Kidney tubule cell (primary cell): ENCODE measurements at places on chromosomes 5 and 9.

- no peak for DNase-seq
Observed at GRCh38 chr9:10863476-10863875, 250.7 kb upstream of the PTPRD start.

DNA sequence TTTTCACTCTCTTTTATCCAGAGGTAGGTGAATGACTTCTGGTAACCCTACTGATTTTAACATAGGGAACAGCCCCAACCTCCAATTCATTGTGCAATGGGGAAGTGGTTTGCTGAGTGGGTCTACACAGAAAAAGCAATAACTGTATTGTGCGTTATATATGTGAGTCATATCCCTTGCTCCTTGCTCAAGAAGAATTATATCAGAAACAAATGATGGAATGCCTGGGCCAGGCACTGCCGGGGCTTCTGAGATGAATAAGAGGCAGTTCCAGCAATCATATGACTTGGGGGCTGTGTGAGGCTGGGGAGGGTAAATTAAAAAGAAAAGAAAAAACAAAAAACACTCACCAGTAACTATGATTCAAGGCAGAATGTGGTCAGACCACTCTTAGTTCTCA is 79.2 kb upstream of the ABCA1 start:
- DNase-seq = peak; percentile 81

- no peak for DNase-seq
Observed at GRCh38 chr5:80149161-80149609, 106.7 kb downstream of the SERINC5 start.

DNA sequence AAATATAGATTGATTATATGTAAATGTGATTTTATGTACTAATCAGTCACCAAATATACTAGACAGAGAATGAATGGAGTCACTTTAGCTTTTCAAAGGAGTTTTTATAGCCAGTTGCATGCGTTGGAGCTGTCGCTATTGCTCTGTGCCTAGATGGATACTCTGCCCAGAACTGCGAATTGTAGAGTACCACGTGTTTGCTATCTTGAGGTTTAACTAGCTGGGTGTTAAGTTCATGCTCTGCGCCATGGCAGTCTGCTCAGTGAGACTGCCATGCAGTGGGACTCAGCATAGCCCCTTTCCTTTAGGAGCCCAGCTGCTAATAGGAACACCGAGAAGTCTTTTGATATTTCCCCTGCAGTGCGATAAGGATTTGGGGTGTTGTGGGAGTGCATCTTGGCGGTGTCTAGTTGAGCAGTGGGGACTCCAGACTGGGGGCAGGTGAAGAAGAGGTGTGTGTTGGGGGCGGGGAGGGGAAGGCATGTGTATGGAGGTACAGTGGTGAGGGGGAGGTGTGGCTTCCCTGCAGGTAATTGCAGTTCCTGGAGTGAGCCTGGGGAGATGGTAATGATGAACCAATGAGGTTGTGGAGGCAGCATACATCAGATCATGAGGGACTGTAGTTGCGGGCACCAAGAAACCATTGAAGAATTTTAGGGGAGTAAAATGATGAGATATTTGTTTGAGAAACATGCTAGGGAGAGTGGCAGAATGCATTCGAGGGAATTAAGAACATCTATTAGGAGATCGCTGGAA is 118.9 kb downstream of the TRIO start:
- DNase-seq = no peak

DNA sequence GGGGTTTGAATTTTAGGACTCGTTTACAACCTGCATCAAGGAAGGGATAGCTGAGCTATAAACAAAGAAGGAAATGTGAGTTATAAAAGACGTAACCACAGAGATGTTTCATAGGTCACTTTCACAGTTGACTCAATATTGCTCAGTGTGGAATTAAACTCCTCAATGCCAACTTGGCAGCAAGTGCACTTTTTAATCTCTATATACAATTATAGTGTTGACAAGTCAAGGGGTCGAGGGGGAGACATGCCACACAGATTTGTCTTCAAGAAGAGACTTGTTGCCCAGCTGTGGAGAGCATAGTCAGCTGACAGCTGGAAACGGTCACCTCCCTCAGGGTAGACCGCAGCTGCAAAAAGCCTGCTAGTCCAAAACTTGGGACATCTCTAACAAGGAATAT is 163.4 kb upstream of the DMAC1 start:
- DNase-seq = peak; percentile 30

- DNase-seq = peak; percentile 90
Observed at GRCh38 chr5:33788922-33789566, 102.7 kb downstream of the ADAMTS12 start.

DNA sequence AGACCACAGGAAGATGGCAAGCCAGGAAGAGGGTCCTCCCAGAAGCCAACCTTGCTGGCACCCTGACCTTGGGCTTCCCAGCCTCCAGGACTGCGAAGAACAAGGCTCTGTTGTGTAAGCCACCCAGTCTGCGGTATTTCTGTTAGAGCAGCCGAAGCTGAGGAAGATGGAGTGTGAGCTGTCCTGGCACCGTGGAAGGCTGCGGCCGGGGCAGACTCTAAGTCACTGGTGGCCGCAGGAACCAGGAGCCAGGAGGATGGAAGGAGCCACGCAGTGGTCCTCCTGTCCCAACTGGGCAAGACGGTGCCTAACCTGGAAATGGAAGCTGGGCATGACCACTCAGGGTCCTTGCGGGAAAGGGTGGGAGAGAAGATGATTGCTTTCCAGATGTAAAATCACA is 89.1 kb downstream of the ZNF354C start:
- DNase-seq = no peak

DNA sequence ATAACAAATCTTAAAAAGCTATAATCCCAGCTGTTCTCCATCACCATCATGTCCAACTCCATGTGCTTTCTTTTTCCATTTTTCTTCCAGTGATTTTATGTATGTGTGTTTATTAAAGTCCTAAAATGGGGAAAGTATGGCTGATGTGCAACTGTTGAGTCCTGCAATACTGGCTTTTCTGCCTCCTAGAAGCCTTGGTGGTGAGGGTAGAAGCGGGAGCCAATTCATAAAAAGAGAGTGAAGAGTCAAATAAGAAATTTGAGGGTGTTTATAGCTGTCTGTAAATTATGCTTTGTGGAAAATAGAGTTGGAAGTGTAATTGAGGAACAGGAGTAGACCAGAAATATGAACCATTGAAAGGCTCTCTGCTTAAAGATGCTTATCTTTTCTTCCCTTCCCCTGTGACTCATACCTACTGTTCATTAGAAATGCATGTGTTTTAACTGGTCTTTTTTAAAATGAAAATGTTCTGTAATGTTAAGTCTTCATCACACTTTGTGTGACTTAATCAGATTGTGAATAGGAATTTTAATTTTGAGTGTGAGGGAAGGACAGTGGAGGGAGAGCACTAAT is 80.1 kb downstream of the ZCCHC7 start:
- DNase-seq = peak; percentile 24

- no peak for DNase-seq
Observed at GRCh38 chr5:9456435-9457042, 89.3 kb downstream of the SEMA5A start.

GRCh38 chr9:87770616-87771315 is 44.8 kb downstream of the CTSL start:
- peak; percentile 66 for DNase-seq

DNA sequence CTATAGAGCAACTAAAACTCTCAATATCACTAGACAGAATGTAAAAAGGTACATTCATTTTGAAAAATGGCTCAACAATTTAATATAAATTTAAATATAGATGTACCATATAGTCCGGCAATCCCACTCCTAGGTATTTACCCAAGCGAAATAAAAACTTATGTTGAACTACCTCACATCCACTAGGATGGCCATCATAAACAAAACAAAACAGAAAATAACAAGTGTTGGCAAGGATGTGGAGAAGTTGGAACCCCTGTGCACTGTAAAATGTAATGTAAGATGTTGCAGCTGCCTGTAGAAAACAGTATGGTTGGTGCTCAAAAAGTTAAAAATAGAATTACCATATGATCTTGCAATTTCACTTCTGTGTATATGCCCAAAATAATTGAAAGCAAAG is 36.9 kb upstream of the SELENOP start:
- no peak for DNase-seq

GRCh38 chr5:134845852-134846640 is at the start of gene C5orf24:
Gene C5orf24, plus strand, starts transcription at chr5:134845968. Its CDS starts 8,933 bp downstream, at chr5:134854901.
- peak; percentile 96 for DNase-seq

GRCh38 chr9:133521122-133522072 is 3.4 kb downstream of the MYMK start:
- no peak for DNase-seq

DNA sequence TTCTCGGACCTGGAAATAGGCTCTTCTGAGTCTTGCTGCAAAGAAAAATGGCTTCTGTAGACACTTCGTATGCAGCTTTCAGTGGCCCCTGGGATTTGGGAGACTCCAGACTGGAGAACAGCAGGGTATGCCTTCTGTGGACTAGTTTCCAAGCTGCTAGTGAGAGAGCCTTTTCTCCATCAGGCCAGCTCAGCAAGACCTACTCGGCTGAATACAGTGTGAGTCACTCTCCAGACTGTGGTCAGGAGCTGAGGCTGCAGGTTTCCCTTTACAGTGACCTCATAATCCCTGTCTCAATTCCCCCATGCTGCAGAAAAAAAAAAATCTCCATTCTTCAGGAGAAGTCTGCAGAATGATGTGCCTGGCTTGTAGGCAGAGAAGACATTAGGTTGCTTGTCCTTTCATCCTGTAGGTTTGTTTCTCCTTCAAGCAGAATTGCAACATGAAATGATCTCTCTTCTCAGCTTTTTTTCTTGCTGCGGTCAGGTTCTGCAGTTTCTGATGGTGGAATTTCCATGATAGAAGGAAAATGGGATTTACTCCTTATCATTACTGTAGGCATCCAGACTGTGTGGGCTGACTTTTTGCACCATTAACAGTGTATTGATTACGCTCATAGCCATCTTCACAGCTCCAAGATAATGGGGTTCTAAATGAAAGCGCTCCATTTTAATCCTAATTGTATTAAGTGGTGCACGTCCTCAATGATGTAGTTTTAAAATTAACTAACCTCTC is 78.3 kb upstream of the TNFSF8 start:
- DNase-seq = peak; percentile 87

DNA sequence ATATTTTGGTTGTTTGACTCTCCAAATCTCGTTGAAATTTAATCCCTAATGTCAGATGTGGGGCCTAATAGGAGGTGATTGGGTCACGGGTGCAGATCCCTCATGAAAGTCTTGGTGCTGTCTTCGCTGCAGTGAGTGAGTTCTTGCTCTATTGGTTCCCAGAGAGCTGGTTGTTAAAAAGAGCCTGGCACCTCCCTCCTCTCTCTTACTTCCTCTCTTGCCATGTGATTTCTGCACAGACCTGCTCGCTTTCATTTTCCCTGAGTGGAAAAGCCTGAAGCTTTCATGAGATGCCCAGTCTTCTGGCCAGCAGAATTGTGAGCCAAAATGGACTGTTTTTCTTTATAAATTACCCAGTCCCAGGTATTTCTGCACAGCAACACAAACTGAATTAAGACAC is 221.6 kb downstream of the MAT2B start:
- no peak for DNase-seq

- no peak for DNase-seq
Observed at GRCh38 chr5:118310401-118310800, 677.9 kb downstream of the DTWD2 start.

- DNase-seq = no peak
Observed at GRCh38 chr5:119373449-119373858, 17.6 kb downstream of the TNFAIP8 start.

DNA sequence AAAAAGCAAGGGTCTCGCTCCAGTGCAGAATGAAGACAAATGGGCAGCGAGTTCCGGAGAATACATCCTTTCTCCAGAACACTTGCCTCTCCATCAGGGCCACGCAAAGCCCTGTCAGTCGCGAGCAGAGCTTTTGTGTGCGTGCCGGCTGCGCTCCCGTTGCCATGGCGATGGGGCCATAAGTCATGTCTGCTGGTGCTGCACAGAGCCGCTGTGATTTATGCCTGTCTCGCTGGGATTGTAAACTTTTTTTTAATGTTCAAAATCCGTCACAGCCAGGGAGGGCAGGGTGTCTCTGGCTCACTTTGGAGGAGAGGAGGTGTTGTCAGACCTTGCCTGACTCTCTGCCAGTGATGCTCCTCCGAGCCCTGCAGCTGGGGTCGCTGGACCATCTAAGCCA is 272.7 kb downstream of the TRIM32 start:
- no peak for DNase-seq

GRCh38 chr9:109411798-109412352 is 86.2 kb downstream of the PTPN3 start:
- no peak for DNase-seq

DNA sequence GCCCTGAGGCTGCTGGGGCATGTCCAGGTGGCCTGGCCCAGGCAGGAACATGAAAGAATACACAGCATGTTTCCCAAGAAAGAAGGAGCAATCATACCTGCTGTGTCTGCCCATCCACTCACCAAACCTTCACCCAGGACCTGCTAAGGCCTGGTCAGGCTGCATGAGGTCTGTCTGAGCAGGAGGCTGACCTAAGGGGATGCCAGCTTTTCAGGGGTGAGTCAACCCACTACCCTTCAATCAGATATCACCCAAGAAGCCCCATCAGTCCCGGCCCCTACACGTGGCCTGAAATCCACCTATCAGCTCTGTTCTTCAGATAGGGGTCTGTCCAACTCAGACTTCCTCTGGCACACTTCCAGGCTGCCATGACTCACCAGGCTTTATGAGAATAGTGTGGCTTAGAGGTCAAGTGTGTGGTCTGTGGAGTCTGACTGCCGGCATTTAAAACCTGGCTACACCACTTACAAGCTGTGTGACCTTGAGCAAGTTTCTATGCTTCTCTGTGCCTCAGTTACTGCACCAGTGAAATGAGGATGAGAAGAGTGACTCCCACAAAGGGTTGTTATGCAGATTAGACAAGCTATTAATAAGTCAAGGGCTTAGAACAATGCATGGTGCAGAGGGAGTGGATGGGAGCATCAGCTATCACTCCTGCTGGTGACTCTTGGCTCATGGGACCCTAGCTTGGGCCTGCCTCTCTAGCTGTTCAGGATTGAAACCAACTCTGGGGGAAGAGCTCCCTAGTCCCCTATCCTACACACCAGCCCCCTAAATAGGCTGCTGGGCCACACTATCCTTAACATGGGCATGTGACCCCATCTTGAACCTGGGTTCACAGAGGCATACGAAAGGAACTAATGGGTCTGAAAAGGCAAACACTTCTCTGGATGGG is 130.3 kb downstream of the PAX5 start:
- peak; percentile 82 for DNase-seq

DNA sequence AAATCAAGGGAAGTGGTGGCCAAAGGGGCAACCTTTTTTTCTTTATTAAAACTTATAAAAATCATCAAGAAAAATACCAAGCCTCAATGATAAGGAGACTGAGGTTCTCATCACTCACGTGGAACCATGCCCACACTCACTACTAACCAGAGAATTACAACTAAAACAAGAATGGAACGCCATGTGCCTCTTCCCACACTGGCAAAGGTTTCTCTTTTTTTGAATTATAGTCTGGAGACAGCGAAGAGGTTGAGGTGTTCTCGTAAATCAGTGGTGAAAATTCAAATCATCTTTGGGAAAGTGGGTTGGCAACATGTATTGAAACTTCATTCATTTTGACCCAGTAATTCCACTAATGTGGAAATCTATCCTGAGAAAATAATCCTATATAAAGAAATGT is 19.4 kb downstream of the FPGS start:
- DNase-seq = no peak

DNA sequence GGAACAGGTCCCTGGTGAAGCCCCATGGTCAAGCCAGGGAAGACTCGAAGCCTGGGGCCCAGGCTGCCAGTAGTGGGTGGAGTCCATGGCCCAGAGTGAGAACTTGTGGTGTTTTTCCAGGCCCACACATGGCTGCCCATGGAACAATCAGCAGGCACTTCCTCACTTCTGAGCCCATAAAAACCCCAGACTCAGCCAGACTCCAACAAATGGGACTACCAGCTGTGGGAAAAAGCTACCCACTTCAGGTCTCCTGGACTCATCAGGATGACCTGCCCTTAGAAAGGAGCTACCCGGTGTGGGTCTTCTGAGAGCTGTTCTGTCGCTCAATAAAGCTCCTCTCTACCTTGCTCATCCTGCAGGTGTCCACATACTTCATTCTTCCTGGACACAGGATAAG is 108.9 kb downstream of the ST8SIA4 start:
- no peak for DNase-seq
